ENCODE measurements at places on chromosomes 11 and 22.

GRCh38 chr11:12185914-12186313, 75.5 kb downstream of the MICAL2 start:
- DNase-seq, result no peak

DNA sequence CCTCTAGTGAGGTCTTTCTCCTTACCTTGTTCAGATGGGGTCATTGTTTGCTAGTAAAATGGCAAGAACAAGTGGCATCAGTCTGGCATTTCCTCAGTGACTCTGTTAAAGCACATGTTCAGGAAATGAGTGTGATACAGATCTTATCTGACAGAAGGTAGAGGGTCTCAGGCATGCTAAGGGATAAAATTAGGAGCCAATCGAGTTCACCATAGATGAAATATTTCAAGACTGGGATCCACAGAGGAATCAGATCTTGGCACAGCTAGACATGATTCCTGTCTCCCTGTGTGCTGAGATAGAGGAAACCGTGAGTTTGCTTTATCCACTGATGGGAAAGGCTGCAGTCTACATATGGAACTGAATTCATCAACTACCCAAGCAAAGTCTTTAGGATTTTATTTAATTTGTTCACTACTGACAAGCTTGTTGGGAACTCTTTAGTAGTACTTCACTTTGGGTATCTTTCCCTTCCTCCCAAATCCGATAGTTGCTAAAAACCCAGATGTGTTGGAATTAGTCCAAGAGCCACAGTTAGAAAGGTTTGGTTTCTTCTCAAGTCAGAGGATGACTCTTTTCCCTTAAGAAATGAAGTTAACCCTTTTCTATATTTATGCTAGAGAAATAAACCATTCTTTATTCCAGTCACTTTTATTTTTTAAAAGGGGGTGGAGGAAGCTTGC, 18.4 kb downstream of the FAM118B start:
- DNase-seq, result no peak

- DNase-seq, result no peak
Observed at GRCh38 chr22:19196841-19197612, 18.5 kb upstream of the SLC25A1 start.

GRCh38 chr11:9977554-9977953, 313.7 kb downstream of the SWAP70 start:
- DNase-seq, result no peak

DNA sequence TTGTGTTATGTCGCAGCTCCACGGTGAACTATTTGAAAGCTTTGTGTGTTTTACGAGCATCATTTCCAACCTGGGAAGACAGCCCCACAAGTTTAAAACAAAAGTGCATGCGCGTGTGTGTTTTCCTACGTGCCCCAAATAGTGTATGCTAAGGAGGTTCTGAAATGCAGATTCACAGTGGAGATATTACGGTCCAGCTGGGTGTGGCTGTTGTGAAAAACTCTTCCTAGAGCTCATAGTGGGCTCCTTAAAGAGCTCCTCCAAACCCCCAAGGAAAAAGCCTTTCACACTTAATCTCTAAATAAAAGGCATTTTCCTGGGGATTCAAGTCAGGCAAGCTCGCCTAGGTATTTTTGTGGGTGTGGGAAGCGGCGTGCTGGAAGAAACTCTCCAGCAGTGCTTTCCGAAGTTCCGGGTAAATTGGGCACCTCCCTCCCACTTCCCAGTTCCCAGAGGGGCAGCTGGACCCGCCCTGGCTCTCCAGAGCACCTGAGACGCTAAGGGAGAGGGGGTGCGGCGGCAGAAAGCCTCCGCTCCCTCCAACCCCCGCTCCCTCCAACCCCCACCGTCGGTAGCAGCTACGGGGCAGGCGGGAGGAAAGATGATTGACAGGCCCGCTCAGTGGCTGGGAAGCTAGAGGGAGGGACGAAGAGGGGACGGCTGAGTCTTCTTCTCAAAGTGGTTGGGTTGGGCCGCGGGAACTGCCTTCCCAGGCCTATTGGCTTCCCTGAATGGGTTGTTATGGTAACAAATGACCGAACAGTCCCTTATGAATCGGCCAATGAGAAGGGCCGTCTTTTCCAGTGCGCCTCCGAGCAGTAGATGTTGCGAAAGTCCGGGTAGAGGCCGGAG, 561 bp upstream of the PCF11 start:
- peak; percentile 99 for DNase-seq

Data from stimulated activated CD4-positive, alpha-beta T cell treated with anti-CD3 and anti-CD28 coated beads, Interleukin-1b, Interleukin-23, amount 100 ng/mL, for 48 hours (primary cell).